HAP-1 (cell line): ENCODE measurements at places on chromosomes 13 and 19.

- DNase-seq = no peak
Observed at GRCh38 chr13:36807616-36808015, 11.4 kb upstream of the RFXAP start.

- DNase-seq = peak; percentile 39
Observed at GRCh38 chr19:11538232-11539036, at the start of gene CNN1. TSS of gene CNN1 (plus strand) at chr19:11538851. CDS start at chr19:11538928, 77 bp downstream.

DNA sequence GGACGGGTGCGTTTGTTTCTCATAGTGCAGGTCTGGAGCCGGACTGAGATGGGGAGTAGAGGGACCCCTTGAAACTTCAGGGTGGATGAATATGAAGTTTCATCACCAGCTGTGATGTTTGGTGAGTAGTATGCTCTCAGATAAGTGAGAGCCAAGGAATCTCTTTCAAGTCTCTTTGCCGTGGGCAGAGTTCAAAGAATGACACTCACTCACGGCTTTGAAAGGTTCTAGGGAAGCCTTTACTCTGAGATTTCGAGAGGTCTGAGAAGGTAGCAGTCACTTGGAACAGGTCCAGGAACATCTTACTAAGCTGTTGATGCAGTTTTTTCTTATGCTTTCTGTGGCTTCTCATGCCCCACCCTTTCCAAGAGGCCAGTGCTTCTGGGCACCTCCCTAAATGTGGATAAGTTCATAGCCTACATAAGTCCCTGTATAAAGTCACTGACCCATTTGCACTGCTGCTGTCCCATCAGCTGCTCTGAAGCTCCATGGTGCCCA lies at the start of gene IGFL2:
Gene IGFL2, plus strand, starts transcription at position 448 of the 498 bp plus-strand sequence. Its CDS starts 41 bp downstream, at position 489.
- DNase-seq = no peak

- no peak for DNase-seq
Observed at GRCh38 chr19:1007399-1008251, 7.4 kb downstream of the GRIN3B start.

DNA sequence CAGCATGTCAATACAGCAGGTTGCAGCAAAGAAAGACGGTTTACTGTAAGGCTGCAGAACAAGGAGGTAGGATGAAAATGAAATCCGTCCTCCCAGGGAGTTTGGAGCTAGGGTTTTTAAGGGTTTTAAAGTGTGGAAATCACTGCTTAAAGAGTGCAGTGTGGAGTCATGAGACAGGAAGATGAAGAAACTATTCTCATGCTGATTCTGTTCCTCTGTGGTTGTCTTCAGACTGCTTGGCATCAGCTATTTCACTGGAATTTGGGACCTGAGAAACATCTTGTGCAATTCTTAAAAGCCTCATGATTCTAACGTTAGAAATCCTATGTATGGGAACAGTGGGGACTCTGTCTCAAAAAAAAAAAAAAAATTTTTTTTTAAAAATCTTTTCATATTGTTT lies 11.4 kb downstream of the ZNF331 start:
- no peak for DNase-seq

GRCh38 chr19:17718947-17719711 lies at the start of gene MAP1S:
TSS of gene MAP1S (plus strand) at chr19:17719480. CDS start at chr19:17719503, 23 bp downstream.
- DNase-seq = peak; percentile 92

DNA sequence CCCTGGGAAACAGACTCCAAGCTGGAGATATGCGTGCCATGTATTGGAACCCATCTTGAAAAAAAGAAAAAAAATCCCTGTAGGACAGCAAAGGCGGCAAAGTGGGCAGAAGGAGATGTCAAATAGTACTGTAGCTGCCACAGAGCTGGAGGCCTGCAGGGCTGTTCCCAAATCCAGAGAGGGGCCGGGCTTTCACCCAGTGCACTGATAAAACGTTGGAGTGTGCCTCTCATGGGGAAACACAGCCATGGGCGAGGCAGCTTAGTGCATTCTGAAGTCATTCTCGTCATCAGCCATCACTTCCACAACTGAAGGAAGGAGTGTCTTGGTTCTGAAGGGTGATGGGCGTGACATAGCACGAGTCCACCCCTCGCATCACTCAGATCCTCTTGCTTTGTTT lies 4.8 kb downstream of the SGCG start:
- DNase-seq = no peak

GRCh38 chr13:76879883-76880270 lies 6.3 kb downstream of the KCTD12 start:
- DNase-seq = no peak

- DNase-seq = no peak
Observed at GRCh38 chr13:61030445-61030844, 385.2 kb downstream of the PCDH20 start.

DNA sequence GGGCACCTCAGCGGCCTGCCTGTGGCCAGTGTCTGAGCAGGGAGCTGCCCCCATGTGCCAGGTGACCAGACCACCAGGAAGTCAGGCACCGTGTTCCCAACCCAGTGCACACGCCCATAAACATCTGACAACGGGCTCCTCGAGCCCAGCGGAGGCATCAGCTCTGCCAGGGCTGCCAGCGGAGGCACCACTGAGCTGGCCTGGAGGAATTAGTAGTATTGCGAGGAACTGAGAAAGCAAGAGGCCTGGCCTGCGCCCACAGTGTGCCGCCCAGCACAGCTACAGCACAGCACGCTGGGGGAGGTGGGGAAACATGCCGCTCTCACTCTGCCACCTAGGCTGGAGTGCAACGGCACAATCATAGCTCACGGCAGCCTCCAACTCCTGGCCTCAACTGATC lies 44.6 kb downstream of the ANKRD27 start:
- DNase-seq = no peak

DNA sequence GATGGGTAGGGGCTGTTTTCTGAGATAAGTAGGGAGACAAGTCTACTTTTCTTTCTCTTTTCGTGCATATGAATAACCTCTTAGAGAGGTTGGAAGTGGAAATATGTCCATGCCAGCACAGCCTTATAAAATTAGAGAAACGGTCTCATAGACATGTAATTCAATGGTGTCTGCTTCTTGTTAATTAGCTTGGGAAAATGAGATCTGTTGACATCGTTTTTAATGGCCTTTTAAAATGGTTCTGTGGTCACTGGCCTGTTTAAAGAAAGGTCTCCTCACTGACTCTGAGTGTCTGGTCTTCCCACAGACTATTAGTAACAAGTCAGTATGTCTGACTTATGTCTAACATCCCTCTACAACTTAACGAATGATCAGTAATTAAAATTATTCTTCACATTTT lies 487.1 kb downstream of the SLITRK6 start:
- DNase-seq = no peak

GRCh38 chr19:3184847-3185460 lies 776 bp upstream of the NCLN start:
- peak; percentile 79 for DNase-seq

GRCh38 chr19:41918095-41918494 lies 10.2 kb downstream of the ERFL start:
- no peak for DNase-seq

- no peak for DNase-seq
Observed at GRCh38 chr19:45809643-45810159, 5.4 kb downstream of the RSPH6A start.

GRCh38 chr13:99725644-99726043 lies 224.4 kb downstream of the TM9SF2 start:
- no peak for DNase-seq

DNA sequence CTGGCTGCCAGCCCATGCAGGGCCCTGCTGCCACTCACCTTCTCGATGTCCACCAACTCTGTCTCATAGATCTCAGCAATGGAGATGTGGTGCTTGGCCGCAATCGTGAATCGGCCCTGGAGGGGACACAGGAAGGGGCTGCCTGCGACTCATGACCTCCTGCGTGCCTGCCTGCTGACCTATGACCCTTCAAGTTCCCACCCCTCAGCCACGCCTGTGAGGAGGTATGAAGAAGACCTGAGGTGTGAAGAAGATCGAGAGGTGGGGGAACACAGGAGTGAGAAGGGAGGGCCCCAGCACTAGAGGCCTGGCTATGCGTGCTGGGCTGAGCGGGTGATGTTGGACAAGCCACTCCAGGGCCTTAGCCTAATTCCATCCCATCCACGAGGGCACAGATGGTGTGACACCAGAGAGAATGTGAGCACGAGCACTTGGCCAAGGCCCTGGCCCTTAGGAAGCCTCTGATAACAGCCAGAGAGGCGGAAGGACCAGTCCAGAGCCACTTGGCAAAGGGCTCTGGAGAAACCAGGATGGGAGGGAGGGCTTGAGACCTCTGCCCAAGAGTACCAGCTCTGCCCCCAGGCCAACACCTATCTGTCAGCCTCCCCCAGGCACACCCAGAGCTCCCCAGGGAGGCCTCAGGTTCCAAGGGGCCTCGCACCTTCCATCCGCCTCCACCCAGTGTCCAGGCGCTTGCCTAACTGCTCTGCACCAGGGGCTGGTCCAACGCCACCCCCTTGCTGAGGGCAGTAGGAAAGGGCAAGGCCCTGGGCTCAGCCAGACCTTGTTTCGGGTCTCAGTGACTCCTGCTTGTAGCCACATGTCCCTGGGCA lies 9.6 kb upstream of the KPTN start:
- no peak for DNase-seq

GRCh38 chr13:50229960-50230661 lies 214.9 kb downstream of the KCNRG start:
- DNase-seq = no peak

- DNase-seq = peak; percentile 93
Observed at GRCh38 chr19:11535792-11536595, 2.7 kb upstream of the CNN1 start.

DNA sequence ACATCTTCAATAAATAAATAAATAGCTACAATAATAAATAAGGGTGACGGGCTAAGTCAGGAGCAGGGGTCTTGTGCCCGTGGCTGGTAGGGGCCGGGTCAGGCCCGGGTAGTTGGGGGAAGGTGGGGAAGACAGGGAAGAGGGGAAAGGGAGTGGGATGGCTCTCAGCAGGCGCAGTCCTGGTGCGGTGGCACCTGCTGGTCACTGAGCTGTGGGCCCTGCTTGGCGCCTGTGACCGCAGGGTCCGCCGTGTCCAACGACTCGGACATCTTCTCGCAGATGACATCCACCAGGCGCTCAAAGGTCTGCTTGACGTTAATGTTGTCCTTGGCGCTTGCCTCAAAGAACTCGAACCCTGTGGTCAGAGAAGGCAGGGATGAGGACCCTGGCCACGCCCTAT lies 4.3 kb downstream of the MPV17L2 start:
- no peak for DNase-seq

- DNase-seq = no peak
Observed at GRCh38 chr13:39766464-39767158, 111.1 kb downstream of the COG6 start.

DNA sequence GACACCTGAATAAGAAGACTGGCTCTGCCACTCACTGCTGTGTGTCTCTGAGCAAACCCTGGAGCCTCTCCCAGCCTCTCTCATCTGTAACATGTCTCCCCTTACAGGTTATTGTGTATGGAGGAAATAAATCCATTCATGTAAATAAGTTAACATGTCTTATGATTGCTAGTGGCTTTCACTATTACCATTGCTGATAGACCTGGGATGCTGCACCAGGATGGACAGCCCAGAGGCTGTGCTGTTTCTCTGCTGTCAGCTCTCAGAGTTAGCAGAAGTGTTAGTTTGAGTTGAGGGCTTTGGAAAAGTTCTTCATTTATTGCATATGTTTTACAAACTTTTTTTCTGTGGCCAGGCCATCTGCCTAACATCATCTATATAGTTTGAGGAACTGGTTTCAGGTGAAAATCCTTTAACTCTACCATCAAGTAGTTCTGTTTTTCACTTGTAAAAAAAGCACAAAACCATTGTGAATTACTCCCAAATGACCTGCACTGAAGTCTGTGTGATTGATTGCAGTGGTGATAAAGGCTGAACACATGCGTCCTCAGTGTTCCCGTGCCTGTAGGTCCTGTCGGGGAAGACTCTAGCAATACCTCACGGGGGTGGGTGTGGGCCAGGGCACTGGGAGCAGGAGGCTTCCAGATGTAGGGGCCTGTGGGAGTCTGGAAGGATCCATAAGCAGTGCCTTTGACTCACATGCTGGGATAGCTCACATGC lies 24.6 kb downstream of the MPHOSPH8 start:
- no peak for DNase-seq

GRCh38 chr13:93407551-93407950 lies 180.9 kb downstream of the GPC6 start:
- DNase-seq = no peak

- no peak for DNase-seq
Observed at GRCh38 chr13:44576351-44577235, 463 bp upstream of the TSC22D1 start.

DNA sequence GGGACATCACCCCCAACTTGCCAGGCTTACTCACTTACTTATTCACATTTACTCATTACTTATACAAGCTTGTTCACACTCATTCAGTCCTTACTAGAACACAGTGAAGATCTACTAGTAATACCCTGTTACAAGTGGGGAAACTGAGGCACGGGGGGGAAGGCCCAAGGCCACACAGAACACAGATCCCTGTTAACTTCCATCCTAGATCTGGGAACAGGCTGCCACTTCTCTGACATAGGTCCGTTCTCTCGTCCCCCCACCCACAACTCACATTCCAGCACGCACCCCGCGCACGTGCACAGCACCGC lies 1.5 kb upstream of the NRTN start:
- DNase-seq = no peak

DNA sequence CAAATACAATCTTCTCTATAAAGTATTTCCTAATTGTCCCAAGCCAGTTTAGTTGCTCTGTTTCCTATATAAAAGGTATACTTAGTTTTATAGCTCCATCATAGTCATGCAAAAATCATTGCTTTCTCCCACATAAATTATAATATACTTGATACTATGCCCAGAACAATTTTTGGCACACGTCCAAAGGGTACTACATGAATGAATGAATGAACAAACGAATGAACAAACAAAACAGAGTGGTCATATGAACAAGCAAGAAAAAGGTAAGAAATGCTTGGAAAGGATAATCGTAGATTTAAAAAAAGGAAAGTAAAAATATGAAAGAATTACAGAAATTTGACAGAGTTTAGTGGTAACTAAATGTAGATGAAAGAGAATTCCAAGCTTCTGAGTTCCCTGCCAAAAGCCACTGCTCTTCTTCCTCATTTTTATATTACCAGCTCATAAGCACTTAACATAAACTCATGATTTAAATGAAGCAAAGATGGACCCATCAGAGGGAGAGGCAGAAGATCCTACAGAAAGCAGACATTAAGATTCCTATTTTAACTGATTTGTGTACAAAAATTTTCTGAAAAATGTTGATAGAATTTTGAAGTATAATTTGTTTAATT lies 123.2 kb downstream of the ENOX1 start:
- no peak for DNase-seq

GRCh38 chr19:36572593-36573019 lies 486 bp downstream of the ZNF529 start:
- DNase-seq = no peak

DNA sequence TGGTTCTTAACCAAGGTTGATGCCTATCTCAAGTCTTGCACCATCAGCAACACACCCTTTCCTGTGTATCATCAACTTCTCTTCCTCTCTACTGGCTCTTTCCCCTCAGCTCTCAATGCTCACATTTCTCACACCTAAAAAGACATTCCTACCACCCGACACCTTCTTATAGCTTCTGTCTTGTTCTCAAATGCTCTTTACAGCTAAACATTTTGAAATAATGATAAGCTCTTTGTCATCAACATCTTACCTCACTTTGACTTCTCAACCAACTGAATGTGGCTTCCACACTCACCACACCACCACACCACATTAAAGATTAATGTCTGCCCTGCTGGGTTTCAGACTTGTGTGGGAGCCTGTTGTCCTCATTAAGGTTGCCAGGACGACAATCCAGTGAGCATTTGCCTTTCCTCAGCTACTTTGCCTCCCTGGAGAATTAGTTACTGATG lies 67.8 kb downstream of the RXFP2 start:
- DNase-seq = no peak

- no peak for DNase-seq
Observed at GRCh38 chr19:5624018-5624663, 1.3 kb downstream of the SAFB start.

- DNase-seq = no peak
Observed at GRCh38 chr13:111202156-111202621, 87.1 kb downstream of the ARHGEF7 start.

- no peak for DNase-seq
Observed at GRCh38 chr13:40170982-40171381, 495.5 kb downstream of the FOXO1 start.
